ENCODE measurements at places on chromosomes 1 and 21.

DNA sequence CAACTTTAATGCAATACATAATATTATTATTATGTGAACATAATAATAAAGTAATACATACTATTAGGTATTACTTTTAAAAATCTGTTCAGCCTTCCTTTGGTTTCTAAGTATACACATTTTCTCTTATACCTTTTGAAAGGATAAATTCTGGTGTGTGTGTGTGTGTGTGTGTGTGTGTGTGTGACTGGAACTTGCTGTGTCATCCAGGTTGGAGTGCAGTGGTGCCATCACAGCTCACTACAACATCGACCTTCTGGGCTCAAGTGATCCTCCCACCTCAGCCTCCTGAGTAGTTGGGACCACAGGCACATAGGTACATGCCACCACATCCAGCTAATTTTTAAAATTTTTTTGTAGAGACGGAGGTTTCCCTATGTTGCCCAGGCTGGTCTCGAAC is 88.5 kb downstream of the CCDC30 start:
- no peak for DNase-seq

- DNase-seq, result no peak
These were observed 61.4 kb downstream of the KAZN start for GRCh38 chr1:14659913-14660312.

- no peak for DNase-seq
These were observed 11.6 kb downstream of the HFM1 start for GRCh38 chr1:91393042-91393441.

- DNase-seq, result peak; percentile 2
These were observed 36.1 kb downstream of the LRIF1 start for GRCh38 chr1:110927484-110928075.

DNA sequence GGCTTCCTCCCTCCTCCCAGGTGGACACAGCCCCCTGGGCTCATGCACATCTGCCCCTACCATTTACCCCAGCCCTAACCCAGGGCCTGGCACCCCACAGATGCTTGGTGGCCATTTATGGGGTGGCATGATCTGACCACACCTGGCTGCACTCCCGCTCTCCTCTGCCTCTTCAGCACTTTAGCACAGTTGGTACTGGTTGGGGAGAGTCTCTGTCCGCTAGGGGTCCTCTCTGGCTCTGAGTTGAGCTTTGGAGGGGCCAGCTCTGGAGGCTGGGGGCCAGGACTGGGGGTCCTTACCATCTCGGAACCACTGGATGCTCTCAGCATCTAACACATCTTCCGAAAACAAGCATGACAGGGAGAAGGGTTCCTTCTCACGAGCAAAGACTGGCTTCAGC is 17.4 kb downstream of the MYOM3 start:
- DNase-seq, result no peak

- peak; percentile 58 for DNase-seq
These were observed 1.5 kb downstream of the HIPK1 start for GRCh38 chr1:113930499-113931161.

- no peak for DNase-seq
These were observed 15.9 kb downstream of the BRINP2 start for GRCh38 chr1:177186639-177187038.

GRCh38 chr1:232912845-232913580 is 37.4 kb upstream of the NTPCR start:
- no peak for DNase-seq
